ENCODE measurements at places on chromosomes 1 and 21. TPM values are rescaled to one million over a fixed set of nuclear protein-coding genes. Genes with fewer than 3 reads are reported as not detected.

- DNase-seq, result no peak
- no peaks in the 10 kb centered on the region for H3K36me3 ChIP-seq
- H3K4me3 ChIP-seq, result no peak overlapping the region
- H3K27me3 ChIP-seq, result no peaks in the 10 kb centered on the region
- no peaks in the 10 kb centered on the region for H3K4me1 ChIP-seq
Observed at GRCh38 chr1:157782931-157783330, 6.0 kb upstream of the FCRL2 start.

GRCh38 chr1:84583648-84584047 lies 9.4 kb upstream of the CTBS start:
- H3K27me3 ChIP-seq, result no peaks in the 10 kb centered on the region
- DNase-seq, result no peak
- no peaks in the 10 kb centered on the region for H3K36me3 ChIP-seq
- H3K4me1 ChIP-seq, result no peaks in the 10 kb centered on the region

GRCh38 chr1:46248122-46248920 lies 758 bp downstream of the RAD54L start:
- peak; percentile 63 for DNase-seq
- peaks cover 3% of the 10 kb centered on the region for H3K4me1 ChIP-seq
- no peaks in the 10 kb centered on the region for H3K36me3 ChIP-seq
- H3K27me3 ChIP-seq, result no peaks in the 10 kb centered on the region
- H3K27ac ChIP-seq, result no peak overlapping the region

DNA sequence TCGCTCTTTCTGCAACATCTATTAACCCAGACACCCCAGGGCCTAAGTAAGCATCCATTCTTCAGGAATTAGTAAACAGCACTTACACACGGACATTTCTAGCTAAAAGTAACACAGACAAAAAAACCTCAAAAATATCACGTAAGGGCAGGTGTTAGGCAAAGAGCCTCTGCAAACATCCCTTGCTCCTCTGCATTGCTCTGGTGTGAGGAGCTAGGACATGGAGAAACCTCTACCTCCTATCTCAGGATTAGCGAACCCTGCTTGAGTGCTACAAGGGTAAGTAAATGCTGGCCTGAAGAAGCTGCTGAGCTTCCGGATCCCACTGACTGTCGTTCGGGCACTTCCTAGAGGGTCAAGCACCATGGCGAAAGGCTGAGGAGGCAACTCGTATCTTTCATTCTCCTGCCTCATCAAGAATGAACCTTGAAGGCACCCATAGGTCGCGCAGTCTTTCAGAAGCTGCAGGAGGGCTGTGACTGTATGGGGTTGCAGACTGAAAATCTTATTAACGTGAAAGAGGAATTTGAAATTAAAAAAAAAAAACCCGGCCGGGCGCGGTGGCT lies 2.1 kb downstream of the PTGER3 start:
- H3K27me3 ChIP-seq, result no peaks in the 10 kb centered on the region
- H3K36me3 ChIP-seq, result no peaks in the 10 kb centered on the region
- H3K4me1 ChIP-seq, result peaks cover 4% of the 10 kb centered on the region
- H3K4me3 ChIP-seq, result peak overlapping the region; percentile 45
- H3K27ac ChIP-seq, result no peak overlapping the region

- peak overlapping the region; percentile 83 for H3K27ac ChIP-seq
- H3K4me3 ChIP-seq, result peak overlapping the region; percentile 100
- H3K27me3 ChIP-seq, result no peaks in the 10 kb centered on the region
- H3K4me1 ChIP-seq, result peaks cover 5% of the 10 kb centered on the region
Observed at GRCh38 chr1:12231276-12231595, 1.4 kb downstream of the VPS13D start.

DNA sequence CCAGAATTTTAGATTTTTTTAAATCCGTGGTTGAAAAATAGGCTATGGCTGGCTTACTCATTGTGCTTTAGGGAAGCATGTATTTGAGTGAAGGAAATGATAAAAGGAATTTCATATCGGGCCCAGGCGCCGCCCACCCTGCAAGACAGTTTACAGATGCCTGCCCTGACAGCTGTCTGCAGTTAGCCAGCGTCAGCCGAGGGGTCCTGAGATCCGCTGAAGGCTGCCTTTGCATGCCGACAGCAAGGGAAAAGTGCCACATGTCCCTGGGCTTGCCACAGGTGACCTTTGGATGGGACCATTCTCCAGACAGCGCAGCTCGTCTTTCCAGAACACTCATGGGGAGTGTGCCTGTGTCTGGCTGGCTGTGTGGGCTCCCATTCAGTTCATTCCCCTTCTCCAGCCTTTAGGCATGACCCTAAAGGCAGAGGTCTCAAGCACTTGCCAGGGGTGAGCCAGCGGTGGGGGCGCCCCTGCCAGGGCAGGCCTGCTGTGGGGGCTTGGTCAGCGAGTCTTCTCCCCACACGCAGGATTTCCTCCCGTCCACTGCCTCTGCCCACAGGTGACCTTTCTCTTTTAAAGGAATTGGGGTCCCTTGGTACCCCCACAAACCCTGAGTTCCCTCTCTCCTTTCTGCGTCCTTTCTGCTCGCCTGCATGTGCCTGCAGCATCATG lies 46.1 kb upstream of the TRAPPC10 start:
- no peak overlapping the region for H3K4me3 ChIP-seq
- H3K27me3 ChIP-seq, result no peaks in the 10 kb centered on the region
- H3K36me3 ChIP-seq, result no peaks in the 10 kb centered on the region

GRCh38 chr1:115073298-115074087 lies 15.8 kb downstream of the TSPAN2 start:
- H3K27me3 ChIP-seq, result no peaks in the 10 kb centered on the region
- no peak overlapping the region for H3K4me3 ChIP-seq
- no peak for DNase-seq
- H3K36me3 ChIP-seq, result no peaks in the 10 kb centered on the region
- no peak overlapping the region for H3K27ac ChIP-seq

GRCh38 chr21:41770901-41771624 lies 4.2 kb upstream of the RIPK4 start:
- H3K4me3 ChIP-seq, result no peak overlapping the region
- no peaks in the 10 kb centered on the region for H3K27me3 ChIP-seq
- H3K27ac ChIP-seq, result no peak overlapping the region
- DNase-seq, result no peak
- no peaks in the 10 kb centered on the region for H3K4me1 ChIP-seq
- H3K36me3 ChIP-seq, result no peaks in the 10 kb centered on the region

ANGPTL1 gene
- 128 TPM for total RNA-seq

PDPN gene
- total RNA-seq, result 41.4 TPM

Data from ovary (tissue), 10 donors.